ENCODE measurements at places on chromosomes 1 and 21.

DNA sequence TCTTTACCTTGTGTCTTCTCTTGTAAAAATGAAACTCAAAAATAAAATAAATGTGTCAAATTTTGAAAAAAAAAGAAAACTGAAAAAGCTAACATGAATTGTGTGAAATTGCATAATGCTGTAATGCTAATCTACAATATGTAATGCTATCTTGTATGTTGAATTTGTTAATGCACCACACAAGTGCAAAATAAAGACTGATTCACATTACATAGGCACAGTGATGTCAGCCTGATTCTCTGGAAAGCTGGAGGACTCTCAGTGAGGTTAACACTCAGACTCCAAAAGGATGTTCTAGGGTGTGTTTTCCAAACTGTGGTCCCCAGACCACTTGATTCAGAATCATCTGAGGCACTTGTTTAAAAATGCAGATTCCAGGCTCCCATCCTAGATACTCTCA lies 25.6 kb downstream of the SYT11 start:
- no peak for DNase-seq

DNA sequence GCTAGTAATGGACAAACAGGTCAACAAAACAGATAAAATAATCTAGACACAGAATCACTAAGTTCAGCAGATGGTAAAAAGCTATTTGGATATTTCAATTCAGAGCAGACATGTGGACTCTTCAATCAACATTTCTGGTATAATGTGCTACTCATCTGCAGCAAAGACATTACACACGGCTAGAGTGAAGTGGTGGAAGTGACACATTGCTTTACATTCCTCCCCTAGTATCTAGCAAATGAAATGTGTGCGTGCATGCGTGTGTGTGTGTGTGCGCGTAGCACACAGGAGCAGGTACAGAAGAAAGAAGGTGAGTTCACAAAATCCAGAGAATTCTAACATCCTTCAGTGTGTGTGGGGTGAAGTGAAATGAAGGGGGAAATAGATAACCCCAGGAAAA lies 8.3 kb downstream of the AHCTF1 start:
- DNase-seq = no peak

- no peak for DNase-seq
Measured at GRCh38 chr1:212034516-212035122, 738 bp downstream of the INTS7 start.

DNA sequence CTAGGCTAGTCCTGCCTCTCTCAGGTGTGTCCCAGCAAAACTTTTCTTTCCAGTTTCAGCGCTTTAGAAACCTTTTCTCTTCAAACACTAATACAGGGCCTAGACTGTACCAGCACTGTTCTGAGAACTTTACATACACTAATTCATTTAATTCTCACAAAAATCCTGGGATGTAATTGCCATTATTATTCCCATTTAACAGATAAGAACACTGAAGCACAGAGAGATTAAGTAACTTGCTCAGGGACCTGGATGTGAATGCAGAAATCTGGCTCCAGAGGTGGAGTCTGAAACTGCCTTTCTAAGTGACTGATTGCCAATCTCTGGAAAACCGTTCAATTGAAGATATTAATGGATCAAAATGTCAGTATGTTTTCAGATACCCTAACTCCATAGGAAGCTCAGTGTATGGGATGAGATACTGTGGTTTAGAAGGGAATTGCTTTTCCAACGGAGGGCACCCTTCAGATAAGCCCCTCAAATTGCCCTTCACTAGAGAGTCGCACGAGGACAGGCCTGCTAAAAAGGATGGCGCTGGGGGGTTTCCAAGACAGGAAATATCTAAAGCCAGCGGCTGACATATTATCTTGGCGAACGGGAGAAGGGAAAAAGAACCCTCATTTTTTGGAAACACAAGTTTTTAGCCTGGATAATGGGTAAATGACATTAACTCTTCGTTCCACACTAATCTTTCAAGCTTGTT lies 698 bp upstream of the UCK2 start:
- no peak for DNase-seq

- no peak for DNase-seq
Measured at GRCh38 chr1:184556665-184557064, 169.8 kb downstream of the C1orf21 start.

- no peak for DNase-seq
Measured at GRCh38 chr1:109479901-109480300, 3.8 kb upstream of the ATXN7L2 start.

GRCh38 chr1:25658791-25659431 lies 42.3 kb downstream of the MAN1C1 start:
- DNase-seq = no peak

GRCh38 chr1:168739908-168740307 lies 10.9 kb upstream of the DPT start:
- no peak for DNase-seq

- DNase-seq = peak; percentile 16
Measured at GRCh38 chr1:63773815-63774616, at the start of gene ROR1. ROR1 (plus strand) TSS chr1:63774017.

DNA sequence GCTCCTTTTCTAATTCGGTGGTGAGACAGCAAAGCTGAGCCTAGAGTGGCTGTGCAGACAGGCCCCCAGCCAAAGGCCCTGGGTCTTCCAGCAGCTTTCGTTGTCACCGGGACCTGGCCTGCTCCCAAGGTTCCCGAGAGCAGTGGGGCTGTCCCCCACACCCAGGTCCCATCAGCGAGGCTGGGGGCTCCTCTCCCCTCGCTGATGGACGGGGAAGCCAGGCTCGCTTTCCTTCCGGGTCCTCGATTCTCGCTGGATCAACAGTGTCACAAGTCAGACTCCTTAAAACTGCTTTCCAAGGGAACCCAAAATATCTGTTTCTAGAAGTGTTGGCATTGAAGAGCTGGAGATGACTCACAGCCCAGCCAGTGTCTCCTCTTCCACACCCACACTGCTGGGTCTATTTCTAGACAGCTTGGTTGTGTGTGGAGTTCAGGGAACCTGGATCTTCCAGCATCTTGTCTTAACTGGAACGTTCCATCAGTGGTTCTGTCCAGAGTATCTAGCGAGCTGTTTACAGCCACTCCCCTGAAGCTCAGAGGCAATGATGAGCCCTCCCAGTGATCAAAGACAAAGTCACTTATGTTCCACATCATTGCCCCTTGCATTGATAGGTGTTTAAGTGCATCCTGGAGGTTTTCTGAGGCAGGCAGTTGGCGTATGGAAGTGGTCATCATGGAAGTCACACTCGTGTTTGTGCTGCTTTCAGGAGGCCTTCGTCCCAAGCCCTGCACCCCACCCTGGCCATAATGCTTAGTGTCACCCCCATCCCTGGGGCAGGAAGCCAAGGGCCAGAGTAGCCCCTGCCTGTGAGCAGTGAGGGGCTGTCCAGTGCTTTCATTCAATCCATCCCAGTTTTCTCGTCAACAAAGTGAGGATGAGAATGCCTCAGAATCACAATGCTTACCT lies 35.2 kb downstream of the RRP1 start:
- no peak for DNase-seq

DNA sequence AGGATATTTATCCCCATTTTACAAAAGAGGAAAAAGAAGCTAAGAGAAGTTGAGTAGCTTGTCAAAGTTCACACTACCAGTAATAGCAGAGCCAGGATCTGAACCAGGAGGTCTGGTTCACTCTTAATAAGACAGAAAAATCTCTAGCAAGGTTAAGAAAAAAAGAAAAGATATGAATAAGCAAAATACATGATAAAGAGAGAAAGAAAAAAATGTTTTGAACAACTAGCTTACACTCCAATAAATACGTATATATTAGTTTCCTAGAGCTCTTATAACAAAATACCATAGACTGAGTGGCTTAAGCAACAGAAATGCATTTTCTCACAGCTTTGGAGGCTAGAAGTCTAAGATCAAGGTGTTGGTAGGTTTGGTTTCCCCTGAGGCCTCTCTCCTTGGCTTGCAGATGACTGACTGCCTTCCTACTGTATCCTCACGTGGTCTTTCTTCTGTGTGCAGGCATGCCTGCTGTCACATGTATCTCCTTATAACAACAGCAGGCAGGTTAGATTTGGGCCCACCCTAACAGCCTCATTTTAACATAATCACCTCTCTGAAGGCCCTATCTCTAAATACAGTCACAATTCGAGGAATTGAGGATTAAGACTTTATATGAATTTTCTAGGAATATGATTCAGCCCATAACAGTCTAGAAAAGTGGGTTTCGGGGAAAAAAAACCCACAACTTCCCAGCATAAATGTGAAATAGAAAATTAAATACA lies 60.4 kb downstream of the LEPR start:
- no peak for DNase-seq

DNA sequence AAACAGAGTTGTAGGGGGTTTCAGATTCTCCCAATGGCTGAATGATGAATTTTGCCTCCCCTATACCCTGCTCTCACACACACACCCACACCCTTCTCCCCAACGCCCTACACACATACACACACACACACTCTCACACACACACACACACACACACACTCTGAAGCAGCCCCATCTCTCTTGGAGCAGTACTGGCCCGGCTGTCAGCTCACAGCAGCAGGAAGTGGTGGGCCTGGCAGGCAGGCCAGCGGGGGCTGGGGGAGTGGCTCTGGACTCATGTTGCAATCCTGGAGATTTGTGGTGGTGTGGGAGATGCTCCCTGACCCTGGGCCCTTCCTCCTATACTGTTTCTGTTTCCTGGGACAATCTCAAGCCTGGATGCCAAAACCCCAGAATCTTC lies 2.2 kb downstream of the IKBKE start:
- DNase-seq = no peak

GRCh38 chr1:77978969-77979876 lies at the start of gene FUBP1:
FUBP1 (minus strand) TSS chr1:77979072; CDS start chr1:77979004, 68 bp downstream.
- DNase-seq = peak; percentile 94

GRCh38 chr1:214967865-214968575 lies 114.5 kb upstream of the KCNK2 start:
- DNase-seq = no peak

GRCh38 chr1:1181938-1182410 lies 8.3 kb downstream of the TTLL10 start:
- no peak for DNase-seq

GRCh38 chr1:244118109-244118761 lies 67.2 kb downstream of the ZBTB18 start:
- no peak for DNase-seq

DNA sequence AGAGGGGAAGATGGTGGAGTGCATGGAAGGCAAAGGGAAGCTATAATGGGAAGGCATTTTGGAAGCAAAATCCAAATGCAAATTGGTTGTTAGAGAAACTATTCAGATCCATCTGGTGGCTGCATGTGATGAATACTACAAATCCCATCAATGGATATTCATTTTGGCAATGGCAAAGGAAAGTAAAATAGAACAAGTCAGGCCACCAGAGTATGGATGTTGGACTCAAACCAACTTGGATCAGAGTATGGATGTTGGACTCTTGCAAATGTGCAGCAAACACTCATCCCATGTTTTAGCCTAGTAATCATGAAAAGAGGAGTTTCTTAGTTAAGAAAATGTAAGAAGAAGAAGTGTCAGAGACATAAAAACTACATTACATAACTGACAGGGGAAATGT lies 289.6 kb upstream of the DAB1 start:
- DNase-seq = no peak

GRCh38 chr1:228490120-228491078 lies 3.2 kb downstream of the RNF187 start:
- DNase-seq = no peak

- DNase-seq = no peak
Measured at GRCh38 chr1:93739472-93739871, 57.8 kb upstream of the BCAR3 start.

GRCh38 chr1:47710329-47711071 lies 272.7 kb downstream of the FOXD2 start:
- DNase-seq = peak; percentile 26

DNA sequence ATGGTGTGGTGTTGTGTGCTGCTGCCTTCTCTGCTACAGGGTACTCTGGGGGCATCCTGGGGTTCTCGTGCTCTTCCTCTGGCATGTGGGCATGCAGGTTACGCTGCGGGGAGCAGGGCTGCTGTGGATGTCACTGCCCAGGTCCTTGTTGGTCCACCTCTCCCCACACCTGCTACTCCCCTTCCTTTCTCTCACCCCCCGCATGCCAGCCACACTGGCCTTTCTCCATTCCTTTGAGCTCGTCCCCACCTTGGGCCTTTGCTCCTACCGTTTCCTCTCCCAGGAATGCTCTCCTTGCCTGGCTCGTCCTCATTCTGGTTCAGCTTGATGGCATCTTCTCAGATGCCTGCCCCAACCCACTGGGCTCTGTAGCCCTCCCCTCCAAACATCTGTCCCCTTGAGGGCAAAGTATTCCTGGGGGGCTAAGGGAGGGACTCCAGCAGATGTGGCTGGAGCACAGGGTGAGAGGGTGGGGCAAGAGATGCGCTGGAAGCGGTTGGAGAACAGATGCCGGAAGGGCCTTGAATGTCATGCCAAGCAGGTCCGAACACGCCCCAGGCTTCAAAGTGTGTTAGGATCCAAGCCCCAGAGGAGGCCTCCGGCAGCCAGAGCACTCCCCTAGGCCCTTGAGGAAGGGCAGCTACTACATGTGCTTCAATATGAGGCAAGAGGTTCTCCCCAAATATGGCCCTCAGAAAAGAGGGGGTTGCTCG lies 23.4 kb downstream of the DMRTB1 start:
- no peak for DNase-seq

DNA sequence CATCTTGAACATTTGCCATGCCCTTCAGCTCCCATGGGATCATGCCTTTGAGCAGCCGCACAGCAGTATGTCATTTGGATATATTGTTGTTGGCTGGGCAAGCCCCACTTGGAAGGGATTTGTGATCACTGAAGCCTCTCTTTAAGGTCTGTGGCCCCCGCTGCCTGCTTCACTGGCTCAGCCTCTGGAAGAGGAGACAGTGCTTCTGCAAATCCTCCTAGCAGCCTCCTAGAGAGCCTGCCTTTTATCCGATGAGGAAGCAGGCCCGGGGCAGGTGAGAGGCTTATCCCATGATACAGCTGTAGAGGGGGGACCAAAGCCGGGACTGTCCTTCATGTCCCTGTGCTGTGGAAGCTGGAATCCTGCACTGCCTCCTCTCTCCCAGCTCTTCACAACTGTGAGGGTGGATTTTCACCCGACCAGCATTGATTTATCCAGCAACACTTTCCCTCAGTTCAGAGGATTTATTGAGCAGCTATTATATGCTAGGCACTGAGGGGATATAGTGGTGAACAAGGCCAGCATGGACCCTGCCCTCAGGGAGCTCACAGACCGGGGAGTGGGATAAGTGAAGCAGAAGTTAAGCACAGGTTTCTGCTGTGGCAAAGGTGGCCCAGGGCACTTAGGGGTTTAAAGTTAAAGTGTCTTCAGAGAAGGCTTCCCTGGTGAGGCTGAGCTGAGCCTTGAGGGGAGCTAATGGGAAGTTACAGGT lies 3.9 kb downstream of the TMEM61 start:
- no peak for DNase-seq

- DNase-seq = no peak
Measured at GRCh38 chr1:36238433-36238832, 14.2 kb downstream of the THRAP3 start.

Data from stimulated activated CD4-positive, alpha-beta T cell treated with anti-CD3 and anti-CD28 coated beads, Interleukin-2, amount 100 ng/mL, for 4 hours (primary cell).